H9 (cell line): ENCODE measurements at places on chromosomes 1 and 21.

DNA sequence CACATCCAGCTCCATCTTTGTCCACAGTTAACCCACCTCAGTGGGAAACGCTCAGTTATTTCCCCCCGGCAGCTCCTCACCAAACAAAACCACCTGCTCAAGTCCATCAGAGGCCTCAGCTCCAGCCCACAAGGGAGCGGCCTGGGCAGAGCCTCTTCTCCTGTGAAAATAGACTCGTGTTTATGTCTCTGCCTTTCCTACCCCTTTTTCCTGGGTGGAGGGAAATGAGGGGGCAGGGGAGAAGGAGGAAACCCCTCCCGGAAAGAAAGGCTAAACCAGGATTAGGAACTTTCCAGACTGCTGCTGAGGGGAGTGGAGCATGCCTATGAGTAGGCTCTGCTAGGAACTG is 81.6 kb downstream of the PAX7 start:
- no peak for DNase-seq

DNA sequence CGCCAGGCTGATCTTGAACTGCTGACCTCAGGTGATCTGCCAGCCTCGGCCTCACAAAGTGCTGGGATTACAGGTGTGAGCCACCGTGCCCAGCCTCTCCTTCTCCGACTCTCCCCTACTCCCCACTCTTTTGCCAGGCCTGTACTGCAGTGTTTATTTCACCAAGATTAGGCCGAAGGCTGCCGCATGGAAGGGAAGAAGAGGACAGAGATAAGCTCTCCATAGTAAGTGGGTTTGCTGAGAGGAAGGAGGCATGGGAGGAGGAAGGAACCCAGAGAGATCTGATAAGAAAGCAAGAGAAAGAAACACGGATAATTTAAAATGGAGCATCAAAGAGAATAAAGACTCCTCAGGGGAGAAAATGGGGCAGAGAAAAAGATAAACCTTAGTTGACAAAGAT is 8.7 kb downstream of the PTCH2 start:
- no peak for DNase-seq

DNA sequence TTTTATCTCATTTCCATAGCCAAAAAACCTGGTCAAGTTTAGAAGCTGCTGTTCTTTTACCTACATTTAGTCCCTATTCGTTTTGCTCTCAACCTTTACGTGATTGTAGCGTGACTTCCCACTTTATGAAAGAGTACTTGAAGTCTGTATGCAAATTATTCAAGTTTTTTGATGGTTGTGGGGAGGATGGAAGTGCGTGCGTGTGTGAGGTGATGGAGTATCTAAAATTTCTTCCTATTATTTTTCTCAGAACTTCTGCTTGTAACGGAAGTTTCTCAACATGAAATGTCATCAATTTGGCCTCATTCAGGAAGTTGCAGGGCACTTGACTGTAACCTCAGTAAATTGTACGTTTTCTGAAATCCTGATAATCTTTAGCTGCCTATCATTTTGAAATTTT is 64.0 kb downstream of the SAMSN1 start:
- no peak for DNase-seq

DNA sequence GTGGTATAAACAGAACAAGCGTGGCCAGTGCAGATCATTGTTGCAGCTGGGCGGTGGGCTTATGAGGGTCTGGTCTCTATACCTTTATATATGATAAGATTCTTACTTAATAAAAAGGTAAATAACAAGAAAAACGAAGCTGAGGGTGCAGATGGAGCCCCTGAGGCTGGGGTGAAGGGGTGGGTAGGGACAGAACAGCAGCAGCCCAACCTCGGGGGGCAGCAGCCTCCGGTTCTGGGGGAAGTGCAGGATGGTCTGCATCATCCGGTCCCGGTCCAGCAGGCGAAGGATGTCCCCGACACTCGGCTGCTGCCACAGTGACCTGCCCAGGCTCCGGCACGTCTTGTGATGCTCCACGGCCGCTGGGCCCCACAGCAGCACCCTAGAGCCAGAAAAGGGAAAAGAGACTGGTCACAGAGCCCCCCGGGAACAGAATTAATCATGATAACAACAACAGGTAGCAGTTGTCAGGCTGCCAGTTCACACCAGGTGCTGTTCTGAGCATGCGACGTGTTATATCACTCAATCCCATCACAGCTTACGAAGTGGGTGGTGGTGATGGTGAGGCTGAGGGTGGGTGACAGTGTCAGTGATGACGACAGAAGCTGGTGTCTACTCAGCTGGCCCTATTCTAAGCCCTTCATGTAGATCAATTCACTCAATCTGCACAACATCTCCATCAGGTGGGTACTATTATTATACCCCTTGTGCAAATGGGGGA is 35.5 kb downstream of the MRAP start:
- DNase-seq: peak; percentile 6

- DNase-seq: peak; percentile 65
Observed at GRCh38 chr1:109151146-109151990, 37.5 kb downstream of the ELAPOR1 start.

GRCh38 chr1:153991806-153992205 is 1.2 kb downstream of the RPS27 start:
- DNase-seq: no peak
